Daoy (cell line): ENCODE measurements at places on chromosomes 11 and 22. TPM values are rescaled to one million over a fixed set of nuclear protein-coding genes. Genes with fewer than 3 reads are reported as not detected.

GRCh38 chr11:14232652-14233051, 126.3 kb downstream of the RRAS2 start:
- DNase-seq = peak; percentile 27

- DNase-seq = no peak
Measured at GRCh38 chr11:73660497-73661034, 14.2 kb downstream of the PLEKHB1 start.

MS4A3 gene
- not detected in 2 replicates for total RNA-seq

OR52D1 gene
- total RNA-seq = not detected in 2 replicates

- DNase-seq = no peak
Measured at GRCh38 chr11:69123593-69124545, 31.9 kb upstream of the SMIM38 start.

GRCh38 chr22:49599691-49600455, 227.8 kb downstream of the BRD1 start:
- DNase-seq = no peak

GRCh38 chr11:62142921-62143320, 19.1 kb downstream of the INCENP start:
- no peak for DNase-seq

LIF gene
- total RNA-seq = 33.3 and 35.2 TPM in 2 replicates

DNAJB7 gene
- not detected in 2 replicates for total RNA-seq

DNA sequence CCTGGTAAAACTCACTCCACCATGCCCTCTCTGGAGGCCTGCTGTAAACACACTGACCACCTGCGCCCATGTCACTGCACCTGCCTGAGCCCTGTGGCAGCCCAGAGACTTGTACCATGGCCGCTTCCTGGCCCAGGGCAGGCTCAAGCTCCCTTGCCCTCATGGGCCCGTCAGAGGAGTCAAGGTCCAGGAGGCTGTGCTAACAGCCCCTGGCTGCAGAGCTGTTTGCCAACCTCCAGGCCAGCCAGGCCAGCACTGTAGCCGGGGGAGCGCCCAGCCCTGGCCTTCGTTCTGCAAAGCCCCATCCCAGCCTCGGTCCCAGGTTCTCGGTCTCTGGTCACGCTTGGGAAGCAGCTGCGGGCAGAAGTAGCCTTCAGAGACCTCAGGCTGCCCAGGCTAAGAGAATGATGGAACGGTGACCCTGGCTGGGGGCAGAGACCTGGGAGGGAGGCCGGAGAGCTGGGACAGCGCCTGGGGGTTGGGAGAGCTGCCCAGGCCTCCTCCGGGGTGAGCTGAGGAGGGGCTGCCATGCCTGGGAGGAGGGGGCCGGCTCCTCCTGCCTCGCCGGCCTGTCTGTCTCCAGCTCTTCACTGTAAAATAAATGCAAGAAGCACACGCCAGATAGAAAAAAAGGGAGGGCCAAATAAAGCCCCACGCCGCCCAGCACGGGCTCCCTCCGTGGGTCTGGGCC, 11.9 kb upstream of the TCF20 start:
- no peak for DNase-seq
